Regular cardiac myocyte (primary cell): ENCODE measurements at places on chromosomes 13 and 19. TPM values are rescaled to one million over a fixed set of nuclear protein-coding genes. Genes with fewer than 3 reads are reported as not detected.

CBY2 gene
- total RNA-seq: not detected in 2 replicates

PSG6 gene
- total RNA-seq: 0.85 TPM in 1 of 2 replicates, not detected in the other

DLL3 gene
- total RNA-seq: under 0.01 and 0.19 TPM in 2 replicates

KLK13 gene
- total RNA-seq: not detected in 2 replicates

ELAVL3 gene
- 0.28 TPM in 1 of 2 replicates, not detected in the other for total RNA-seq

CFAP97D2 gene
- total RNA-seq: not detected in 2 replicates

ELSPBP1 gene
- total RNA-seq: not detected in 2 replicates

ENOX1 gene
- total RNA-seq: 2.1 and 10.1 TPM in 2 replicates

GPALPP1 gene
- 28.2 and 28.8 TPM in 2 replicates for total RNA-seq

ZNF724 gene
- total RNA-seq: 5.1 and 15.1 TPM in 2 replicates

STOML3 gene
- total RNA-seq: not detected in 2 replicates
